RKO (cell line): ENCODE measurements at places on chromosomes 16 and 17.

- DNase-seq, result no peak
Measured at GRCh38 chr17:81460856-81461460, 51.6 kb downstream of the ACTG1 start.

- no peak for DNase-seq
Measured at GRCh38 chr17:59028328-59028727, 78.4 kb downstream of the TRIM37 start.

DNA sequence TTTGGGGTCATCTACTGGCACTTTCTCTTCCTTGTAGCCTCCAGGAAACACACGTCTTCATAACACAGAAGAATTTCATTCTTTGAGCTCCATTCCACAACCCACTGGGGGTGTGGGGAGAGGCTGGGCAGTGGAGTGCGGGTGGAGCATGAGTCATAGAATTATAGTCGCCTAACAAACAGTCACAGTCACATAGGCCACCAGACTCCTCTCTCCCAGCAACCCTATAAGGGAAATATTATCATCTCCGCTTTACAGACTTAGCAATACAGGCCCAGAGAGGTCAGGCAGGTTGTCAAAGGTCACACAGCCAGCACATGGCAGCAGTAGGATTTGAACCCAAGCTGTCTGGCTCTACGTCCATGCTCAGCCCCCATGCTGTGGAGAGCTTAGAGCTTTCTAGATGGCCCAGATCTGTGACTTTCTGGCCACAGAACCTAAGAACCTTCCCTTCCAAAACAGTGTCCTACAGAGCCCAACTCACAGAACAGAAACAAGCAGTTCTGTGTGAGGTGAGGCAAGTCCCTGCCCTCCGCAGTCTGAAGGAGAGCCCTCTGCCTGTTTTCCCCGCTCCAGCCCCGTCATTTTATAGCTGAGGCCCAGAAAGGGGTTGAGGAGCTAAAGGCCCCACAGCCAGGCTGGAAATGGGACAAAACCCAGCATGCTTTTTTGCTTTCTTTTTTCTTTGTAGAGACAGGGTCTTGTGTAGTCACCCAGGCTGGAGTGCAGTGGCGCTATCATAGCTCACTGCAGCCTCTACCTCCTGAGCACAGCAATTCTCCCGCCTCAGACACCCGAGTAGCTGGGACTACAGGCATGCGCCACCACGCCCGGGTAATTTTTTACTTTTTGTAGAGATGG is 10.7 kb upstream of the LITAF start:
- DNase-seq, result no peak

DNA sequence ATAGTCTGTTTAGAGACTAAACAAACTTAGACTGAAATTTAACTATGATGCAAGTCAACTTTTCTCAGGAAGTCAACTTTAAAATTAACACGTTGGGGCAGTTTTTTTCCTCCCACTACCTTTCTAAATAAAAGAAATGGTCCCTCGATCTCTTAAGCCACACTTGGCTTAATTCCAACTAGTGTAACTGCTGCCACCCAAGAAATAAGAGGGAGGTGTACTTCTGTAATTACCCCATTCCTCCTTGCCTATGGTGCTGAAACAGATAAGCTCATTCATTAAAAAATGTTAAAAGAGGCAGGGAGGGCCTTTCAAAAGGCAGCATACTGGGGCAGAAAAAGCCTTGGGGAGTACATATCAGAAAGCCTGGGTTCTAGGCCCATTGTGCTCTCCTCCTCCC is 59.8 kb downstream of the NCOR1 start:
- no peak for DNase-seq

GRCh38 chr17:54985476-54985875 is 16.9 kb downstream of the STXBP4 start:
- no peak for DNase-seq

DNA sequence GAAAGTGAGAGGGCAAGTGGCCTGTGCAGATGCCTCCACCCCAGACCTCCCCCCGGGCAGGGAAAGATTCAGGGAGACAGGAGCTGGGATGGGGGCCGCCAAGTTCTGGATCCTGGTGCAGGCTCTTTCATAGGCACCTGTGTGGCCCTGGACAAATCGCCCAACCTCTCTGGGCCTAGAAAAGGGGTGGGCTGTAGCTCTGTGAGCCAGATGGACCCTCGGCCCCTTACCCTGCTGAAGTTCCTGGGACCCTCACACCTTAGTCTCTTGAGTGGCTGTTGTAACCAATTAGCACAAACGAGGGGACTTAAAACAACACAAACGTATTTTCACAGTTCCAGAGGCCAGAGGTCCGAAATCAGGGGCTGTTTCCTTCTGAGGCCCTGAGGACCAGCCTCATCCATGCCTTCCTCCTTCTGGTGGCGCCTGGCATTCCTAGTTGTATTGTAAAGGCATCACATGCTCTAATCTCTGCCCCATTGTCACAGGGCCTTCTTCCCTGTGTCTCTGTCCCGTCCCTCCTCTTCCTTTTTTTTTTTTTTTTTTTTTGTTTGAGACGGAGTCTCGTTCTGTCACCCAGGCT is 352.6 kb downstream of the SEC14L1 start:
- no peak for DNase-seq

DNA sequence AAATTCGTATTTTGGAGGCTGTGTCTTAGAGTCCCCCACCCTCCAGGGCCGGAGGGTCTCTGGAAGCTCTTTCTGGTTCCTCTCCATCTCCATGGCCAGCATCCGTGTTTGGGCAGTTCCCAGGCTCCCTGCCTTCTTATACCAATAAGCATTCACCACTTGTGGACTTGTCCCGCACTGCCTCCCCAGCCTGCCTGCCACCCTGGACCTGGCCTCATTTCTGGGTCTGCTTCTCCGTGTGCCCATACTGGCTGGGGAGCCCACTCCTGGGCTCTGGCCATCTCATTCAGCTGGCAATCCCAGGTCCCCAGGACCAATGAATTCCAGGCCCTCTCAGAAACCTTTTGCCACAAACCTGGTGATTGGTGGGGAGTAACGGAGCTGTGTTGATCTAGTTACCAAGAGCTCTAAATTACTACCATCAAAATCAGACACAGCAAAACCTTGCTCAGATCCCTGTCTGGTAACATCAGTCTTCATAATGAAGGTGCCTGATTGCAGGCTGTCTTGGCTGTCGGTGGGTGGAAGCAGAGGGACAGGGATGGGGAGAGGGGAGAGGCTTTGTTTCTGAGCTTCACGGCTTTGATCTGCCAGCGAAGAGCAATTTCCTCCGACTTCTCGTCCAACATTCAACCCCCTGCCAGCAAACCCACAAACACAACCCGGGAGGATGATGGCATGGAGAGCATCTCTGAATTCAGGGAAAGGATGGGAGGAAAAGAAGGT is 27.7 kb upstream of the CRHR1 start:
- no peak for DNase-seq

- DNase-seq, result no peak
Measured at GRCh38 chr16:10694830-10695229, at the start of gene TEKT5. Gene TEKT5 (minus strand): TSS chr16:10694930. CDS start chr16:10694873, 57 bp downstream.

DNA sequence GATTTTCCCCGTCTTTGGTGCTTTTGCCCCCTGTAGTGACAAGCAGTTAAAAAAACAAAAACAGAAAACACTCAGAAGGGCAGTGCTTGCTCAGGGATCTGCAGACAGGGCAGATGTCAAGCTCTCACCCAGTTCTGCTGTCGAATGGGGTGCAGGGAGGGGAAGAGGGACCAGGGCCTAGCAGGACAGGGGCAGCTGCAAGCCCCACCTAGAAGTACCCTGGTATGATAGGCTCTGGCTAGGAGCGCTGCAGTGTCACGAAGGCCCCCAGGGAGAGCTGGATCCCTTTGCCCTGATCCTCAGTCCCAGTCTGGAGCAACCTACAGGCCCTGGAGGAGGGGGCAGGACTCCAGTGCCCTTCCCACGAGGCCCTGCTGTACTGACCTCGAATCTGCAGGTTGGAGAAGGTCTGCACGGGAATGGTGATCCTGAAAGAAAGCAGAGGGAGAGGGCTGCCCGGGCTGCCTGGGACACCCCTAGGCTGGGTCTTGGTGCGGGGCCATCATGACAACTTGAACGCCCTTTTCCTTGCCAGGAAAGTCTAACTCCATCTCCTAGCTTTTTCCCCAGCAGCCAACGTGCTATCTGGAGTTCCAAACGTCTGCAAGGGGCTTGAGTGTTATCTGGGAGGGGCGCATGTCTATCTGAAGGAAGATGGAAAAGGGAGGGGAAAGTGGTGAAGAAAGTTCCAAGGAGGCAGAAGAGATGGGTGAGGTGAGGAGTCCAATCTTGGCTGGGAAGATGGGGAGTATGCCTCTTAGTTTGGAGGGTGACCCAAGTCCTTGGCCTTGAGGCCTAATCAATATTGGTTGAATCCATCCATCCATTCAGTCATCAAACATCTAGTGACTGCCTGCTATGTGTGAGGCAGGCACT is 4.8 kb downstream of the GFAP start:
- no peak for DNase-seq

DNA sequence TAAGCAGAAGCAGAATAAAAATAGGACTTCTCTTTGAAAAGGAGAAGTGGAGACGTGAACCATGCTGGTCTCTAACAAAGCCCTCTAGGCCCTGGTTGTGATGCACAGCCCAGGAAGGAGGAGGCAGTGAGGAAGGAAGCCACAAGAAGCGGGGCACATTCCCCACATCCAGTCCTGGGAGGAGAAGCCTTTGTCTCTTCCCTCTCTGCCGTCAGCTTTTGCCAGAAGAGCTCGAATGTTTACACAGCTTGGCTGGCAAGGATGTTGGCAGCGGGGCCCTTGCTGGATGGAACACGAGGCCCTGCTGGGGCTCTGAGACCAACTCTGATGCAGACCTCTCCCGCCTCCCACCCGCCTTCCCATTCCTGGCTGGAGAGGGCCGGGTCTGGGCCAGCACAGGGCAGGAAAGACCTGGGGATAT is 91.3 kb downstream of the MAF start:
- no peak for DNase-seq

DNA sequence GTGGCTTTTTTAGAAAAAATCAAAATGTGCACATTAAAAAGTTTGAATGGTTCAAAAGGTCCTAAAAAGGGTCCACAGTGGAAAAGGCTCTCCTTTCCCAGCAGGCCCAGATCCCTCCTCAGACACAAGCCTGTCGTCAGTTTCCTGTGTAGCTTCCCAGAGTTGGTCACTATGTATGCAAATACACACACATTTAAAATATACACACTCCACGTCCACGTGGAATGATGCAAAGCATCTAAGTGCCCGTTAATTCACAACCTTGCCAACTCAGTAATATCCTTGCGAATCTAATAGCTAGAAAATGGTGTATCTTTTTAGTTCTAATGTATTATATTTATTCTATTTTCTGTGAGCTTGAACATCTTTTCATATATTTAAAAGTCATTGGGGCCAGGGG is 17.7 kb downstream of the NLRC5 start:
- no peak for DNase-seq

DNA sequence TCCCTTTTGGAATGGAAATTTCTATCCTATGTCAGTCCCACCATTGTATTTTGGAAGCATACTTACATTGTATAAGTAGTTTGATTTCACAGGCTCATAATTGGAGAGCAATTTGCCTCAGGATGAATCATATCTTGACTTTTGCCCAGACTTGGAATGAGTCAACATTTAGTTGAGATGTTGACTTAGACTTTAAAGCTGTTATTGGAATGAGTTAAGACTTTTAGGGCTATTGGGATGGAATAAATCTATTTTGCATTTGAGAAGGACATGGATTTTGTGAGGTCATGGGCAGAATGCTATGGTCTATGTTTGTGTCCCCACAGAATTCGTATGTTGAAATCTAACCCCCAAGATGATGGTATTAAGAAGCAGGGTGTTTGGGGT is 12.2 kb upstream of the ZNF594 start:
- DNase-seq, result peak; percentile 43

DNA sequence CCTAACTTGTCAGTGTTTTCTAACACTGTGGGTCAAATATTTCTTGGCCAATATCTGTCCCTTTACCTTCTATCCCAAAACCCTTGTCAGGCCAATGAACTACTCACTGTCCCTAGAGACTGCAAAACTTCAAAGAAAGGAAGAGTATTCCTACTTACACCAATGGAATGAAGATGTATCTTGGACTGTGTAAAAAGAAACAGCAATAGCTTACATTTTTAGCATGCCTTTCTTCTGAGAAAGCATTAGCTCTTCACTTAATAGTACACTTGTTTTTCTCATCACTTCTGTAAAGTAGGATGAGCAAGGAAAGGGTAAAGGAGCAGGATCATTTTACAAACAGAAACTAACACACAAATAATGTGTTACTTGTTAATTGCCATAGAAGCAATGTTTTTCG is 73.9 kb downstream of the STH start:
- DNase-seq, result no peak

DNA sequence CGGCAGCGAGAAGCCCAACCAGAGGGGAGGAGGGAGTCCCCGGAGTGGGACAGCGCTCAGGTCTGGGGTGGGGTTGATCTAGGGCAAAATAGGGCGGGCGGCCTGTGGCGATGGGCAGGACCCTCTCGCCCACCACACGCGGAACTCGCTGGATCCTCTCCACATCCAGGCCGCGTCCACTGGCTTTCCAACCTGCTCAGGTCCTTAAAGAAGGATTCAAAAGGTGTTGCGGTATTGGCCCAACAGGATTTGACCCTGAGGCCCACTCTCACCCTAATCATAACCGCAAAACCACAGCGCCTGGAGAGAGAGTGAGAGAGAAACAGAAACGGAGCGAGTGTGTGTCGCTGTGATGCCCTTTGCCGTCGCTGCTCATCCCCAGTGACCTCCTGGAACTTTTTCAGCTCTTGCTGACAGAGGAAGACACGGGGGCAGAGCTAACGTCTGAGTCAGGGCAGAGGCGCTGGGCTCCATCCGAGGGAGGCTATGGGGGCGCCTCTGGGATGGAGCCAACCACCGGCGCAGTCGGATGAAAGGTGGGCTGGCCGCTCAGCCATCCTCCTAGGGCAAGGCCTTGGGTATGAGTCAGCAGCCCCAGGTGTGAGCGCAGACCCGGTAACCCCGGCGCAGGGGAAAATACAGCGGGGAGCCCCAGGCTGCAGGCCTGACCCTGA is 16.7 kb upstream of the OR1F1 start:
- DNase-seq, result no peak

DNA sequence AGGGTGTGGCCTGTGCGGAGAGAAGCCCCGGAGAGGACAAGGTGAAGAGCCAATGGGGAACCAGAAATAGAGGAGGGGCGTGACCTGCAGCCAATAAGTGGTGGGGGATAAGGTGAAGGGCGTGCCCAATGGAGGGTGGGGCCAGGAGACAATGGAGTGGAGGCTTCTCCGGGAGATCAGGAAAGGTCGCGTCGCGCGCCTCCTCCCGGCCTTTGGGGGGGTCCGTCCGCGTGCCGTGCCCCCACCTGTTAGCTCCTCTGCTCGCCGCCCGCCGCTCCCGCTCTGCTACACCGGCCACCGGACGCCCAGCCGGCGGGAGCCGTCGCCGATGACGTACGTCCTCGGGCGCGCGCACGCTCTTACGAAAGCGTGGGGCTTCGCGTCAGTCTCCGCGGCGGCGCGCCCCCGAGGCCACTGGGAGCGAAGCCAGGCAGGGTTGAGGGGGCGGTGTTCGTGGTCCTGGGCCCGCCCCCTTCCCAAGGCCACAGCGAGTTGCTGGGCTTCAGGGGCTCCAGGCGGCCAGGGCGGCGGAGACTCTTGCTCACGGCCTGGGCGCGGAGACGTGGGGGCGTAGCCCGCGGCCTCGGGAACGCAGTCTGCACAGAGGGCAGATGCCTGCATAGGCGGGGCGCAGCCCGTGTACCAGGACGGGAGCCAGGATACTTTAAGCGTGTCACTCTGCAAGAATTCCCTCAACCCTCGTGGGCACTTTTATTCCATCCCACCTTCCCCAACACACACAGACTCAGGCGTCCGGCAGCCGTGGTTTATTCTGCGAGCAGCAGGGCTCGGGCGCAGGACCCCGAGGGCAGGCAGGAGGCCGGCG is at the start of gene MATCAP1:
Gene MATCAP1, minus strand, starts transcription at position 337 of the 826 bp plus-strand sequence. CDS start 3,353 bp downstream, outside the sequence.
- peak; percentile 99 for DNase-seq

GRCh38 chr17:69523244-69523861 is 108.9 kb downstream of the MAP2K6 start:
- peak; percentile 54 for DNase-seq

- no peak for DNase-seq
Measured at GRCh38 chr16:57643147-57643874, 14.9 kb downstream of the ADGRG1 start.

- DNase-seq, result peak; percentile 13
Measured at GRCh38 chr16:57475711-57476339, 10.5 kb downstream of the DOK4 start.
